ENCODE measurements at places on chromosomes 1 and 21. TPM values are rescaled to one million over a fixed set of nuclear protein-coding genes. Genes with fewer than 3 reads are reported as not detected.

DNA sequence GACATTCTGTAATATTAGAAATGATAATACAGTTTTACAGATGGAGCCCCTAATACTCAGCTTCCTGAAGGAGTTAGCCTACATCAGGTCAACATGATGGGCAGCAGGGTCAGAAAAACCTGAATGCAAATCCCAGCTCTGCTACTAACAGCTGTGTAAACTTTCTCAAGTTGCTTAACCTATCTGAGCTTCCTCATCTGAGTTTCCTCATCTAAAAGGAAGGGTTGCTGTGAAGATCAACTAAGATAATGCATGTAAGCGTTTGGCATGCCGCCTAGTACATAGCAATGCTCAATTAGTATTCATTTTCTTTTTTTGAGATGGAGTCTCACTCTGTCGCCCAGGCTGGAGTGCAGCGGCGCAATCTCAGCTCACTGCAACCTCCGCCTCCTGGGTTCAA lies 18.4 kb upstream of the DESI2 start:
- no peak for DNase-seq

GRCh38 chr1:58116284-58116683 lies 430.2 kb downstream of the OMA1 start:
- no peak for DNase-seq

GRCh38 chr1:229570891-229571516 lies 12.5 kb upstream of the ABCB10 start:
- no peak for DNase-seq

RSPO1 gene
- 7.9 TPM for polyA plus RNA-seq
